Stimulated activated CD4-positive, alpha-beta T cell treated with anti-CD3 and anti-CD28 coated beads, Interleukin-12 subunit alpha, Interleukin-12 subunit beta, amount 100 ng/mL, for 24 hours (primary cell): ENCODE measurements at places on chromosomes 12 and 14.
A peak's percentile ranks its signal among the peaks of the same experiment; 100 is the strongest.

DNA sequence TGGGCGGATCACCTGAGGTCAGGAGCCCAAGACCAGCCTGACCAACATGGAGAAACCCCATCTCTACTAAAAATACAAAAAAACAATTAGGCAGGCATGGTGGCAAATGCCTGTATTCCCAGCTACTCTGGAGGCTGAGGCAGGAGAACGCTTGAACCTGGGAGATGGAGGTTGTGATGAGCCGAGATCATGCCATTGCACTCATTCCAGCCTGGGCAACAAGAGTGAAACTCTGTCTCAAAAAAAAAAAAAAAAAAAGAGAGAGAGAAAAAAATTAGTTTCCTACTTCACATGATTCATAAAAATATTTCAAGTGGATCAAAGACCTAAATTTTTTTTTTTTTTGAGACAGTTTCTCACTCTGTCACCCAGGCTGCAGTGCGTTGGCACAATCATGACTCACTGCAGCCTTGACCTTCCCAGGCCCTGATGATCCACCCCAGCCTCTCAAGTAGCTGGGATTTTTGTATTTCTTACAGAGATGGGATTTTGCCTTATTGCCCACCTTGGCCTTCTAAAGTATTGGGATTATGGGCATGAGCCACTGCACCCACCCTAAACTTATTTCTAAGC, 24.9 kb downstream of the FCF1 start:
- DNase-seq = no peak

- no peak for DNase-seq
Measured at GRCh38 chr12:39205969-39206368, 237.0 kb downstream of the KIF21A start.

DNA sequence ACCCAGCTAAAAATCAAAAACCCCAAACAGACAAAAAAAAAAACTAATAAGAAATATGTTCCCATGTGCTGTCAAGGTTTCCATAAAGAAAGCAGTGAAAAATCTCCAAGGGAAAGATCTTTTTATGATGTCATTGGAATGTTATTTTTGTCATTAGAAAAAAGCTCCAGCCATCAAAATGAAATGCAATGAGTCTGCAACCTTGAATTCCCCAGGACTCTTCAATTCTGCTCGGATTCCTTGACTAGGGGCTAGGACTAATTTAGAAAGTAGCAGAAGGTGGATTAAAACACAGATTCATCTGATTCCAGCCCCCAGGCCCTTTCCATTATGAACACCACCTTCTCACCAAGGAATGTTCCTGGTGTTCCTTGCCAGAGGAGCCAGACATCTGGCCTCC, 6.0 kb upstream of the PCNX1 start:
- DNase-seq = no peak

GRCh38 chr12:52873832-52874572, 25.2 kb upstream of the KRT78 start:
- DNase-seq = no peak

DNA sequence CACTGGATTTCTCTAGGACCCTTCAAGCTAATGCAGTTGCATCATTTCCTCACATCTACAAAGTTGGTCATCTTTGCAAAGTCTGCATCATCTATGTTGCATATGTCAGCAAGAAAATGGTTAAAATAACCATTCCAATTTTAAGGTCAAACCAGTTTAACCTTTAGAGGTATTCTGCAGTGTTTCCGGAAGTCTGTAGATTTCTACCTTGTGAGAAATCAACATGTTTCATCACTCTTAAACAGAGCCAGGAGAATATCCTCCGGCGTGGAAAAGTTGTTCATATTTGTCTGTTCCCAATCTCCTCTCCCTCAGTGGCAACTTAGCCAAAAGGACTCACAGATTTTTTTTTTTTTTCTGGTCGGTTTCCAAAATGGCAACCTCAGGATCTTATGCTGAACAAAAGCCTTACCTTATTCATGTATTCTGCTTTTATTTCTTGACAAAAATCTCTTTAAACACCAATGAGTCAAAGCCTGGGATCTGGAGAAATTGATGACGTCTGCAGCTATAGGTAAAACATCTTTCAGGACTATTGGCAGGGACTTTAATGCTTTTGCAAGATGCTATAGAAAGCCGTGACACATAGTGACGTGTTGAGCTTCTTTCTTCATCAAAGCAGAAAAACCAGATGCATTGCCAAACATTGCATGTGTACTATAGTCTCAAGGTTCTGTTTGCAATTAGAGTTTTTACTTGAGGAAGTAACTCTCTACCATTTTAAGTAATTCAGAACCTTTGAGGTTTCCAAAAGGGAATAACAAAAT, 16.0 kb upstream of the CDK17 start:
- DNase-seq = no peak

DNA sequence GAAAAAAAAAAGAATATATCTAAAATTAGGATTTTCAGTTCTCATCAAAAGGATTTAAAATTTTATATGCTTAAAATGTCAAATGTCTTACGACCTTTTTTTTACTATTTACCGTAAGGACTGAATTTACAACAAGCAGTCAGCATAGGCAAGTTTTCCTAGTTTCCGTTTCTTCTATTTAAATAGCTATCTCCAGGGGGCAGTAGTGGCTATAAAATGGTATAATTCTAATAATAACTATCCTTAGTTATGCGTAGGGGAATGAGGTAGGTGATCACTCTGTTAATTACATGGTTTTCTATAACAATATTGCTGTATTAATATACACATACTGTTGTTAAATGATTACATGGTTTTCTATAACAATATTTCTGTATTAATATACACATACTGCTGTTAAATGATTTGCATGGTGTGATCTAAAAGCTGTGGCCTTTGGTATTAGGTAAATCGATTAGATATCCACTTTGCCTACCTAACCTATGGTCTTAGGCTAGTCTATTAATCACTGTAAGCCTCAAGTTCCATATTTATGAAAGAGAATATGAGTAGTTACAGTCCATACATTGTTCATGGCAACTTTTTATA, 217.7 kb upstream of the PDZRN4 start:
- DNase-seq = no peak

GRCh38 chr14:94227029-94227428, 52.9 kb downstream of the PPP4R4 start:
- DNase-seq = no peak

- DNase-seq = no peak
Measured at GRCh38 chr12:9075138-9075535, 40.6 kb downstream of the A2M start.

- no peak for DNase-seq
Measured at GRCh38 chr14:75277815-75278421, 710 bp upstream of the FOS start.

- no peak for DNase-seq
Measured at GRCh38 chr12:42756841-42757623, 167.5 kb upstream of the PRICKLE1 start.

GRCh38 chr14:91416744-91417119, 888 bp downstream of the CCDC88C start:
- DNase-seq = no peak

GRCh38 chr12:79552192-79552591, 138.6 kb downstream of the PAWR start:
- no peak for DNase-seq

DNA sequence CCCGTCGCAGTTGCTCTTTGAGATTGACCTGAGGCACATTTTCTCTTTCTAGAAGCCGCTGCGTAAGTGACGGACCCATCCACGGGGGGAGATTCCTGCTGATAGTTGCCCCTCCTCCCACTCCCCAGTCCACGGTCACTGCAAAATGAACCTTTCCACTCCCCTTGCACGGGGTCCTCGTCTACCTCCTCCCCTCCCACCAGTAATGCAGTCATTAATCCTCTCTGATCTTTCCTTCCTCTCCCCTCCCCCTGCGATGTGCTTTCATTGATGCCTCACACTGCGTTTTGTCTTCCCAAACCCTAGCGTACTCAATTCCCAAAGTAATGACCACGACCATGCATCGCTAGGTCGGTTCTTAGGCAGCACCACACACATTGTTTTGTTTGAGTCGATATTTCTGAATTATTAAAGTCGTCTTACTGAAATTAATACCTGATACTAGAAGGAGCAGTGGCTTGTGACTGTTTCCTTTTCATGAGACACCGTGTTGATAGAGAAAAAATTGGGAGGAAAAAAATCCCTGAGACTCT, 857 bp downstream of the ETNK1 start:
- peak; percentile 4 for DNase-seq

DNA sequence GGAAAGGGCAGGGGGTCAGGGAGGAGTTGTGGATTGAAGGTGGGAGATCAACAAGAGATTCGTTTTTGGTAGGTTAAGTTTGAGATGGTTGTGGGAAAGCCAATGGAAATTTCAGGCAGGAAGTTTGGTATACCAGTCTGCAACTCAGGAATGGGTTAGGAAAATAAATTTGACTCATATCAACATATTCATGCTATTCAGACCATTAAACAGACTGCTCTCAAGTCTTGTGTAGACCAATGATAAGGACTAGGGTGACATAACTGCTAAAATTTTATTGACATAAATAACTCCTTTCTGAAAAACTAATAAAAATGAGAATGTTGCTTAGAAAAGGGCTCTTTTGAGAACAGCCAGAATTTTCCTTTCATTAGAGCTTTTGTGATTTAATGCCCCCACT, 60.0 kb downstream of the PLEKHA5 start:
- DNase-seq = no peak

- DNase-seq = no peak
Measured at GRCh38 chr12:5506295-5506694, 74.4 kb downstream of the NTF3 start.

DNA sequence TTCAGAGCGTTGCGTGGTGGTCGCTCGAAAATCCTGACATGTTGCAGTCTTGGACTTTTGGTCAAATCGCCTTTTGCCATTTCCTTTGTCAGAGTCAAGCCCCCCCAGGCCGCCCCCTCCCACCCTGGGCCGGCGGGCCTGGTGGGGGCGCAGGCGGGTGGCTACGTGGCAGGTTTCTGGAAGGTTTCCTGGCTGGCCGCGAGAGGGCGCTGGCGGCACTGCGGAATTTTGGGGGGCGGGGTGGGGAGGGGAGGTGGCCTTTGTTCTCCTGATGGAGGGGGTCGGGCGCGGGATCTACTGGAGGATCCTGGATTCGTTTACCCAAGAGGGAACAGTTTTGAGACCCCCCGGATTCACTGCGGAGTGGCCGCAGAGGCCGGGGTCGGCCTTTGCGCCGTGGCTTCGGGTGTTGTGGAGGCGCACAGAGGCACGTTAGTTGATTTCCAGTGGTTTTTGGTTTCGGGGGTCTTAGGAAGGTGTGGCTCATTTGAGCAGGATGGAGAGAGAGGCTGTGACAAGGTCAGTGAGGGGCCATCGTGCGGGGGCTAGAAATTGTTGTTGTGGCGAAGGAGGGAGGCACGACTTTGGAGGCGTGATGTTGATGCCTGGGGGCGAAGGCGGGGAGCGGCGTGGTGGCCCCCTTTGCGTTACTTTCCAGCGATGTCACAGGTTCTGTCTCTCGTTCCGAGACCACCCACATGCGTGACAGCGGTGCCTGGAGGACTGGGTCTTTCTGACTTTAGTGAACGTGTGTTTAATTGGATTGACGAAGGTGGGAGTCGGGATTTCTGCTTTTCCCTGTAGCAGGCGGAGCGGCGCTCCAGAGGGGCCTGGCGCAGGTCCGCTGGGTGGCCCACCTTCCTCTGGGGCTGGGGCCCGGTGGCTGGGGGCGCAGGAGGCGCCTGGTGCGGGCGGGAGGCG, 1.4 kb downstream of the MEG3 start:
- DNase-seq = no peak

GRCh38 chr12:107759410-107759809, 1.5 kb downstream of the PRDM4 start:
- no peak for DNase-seq

- DNase-seq = no peak
Measured at GRCh38 chr14:100975671-100976070, 72.1 kb upstream of the RTL1 start.

DNA sequence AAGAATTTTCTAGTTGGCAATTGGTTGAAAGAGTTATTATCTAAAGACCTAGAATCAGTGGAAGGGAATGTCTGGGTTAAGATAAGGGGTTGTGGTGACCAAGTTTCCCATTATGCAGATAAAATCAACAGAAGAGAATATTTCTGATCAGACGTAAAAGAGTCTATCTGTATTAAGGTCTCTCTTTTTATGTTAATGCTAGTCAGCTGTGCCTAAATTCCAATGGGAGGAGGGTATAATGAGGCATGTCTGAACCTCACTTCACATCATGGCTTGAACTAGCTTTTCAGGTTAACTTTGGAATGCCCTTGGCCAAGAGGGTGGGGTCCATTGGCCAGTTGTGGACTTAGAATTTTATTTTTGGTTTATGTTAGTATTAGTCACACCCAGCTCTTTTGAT, 34.3 kb upstream of the CHST11 start:
- no peak for DNase-seq

DNA sequence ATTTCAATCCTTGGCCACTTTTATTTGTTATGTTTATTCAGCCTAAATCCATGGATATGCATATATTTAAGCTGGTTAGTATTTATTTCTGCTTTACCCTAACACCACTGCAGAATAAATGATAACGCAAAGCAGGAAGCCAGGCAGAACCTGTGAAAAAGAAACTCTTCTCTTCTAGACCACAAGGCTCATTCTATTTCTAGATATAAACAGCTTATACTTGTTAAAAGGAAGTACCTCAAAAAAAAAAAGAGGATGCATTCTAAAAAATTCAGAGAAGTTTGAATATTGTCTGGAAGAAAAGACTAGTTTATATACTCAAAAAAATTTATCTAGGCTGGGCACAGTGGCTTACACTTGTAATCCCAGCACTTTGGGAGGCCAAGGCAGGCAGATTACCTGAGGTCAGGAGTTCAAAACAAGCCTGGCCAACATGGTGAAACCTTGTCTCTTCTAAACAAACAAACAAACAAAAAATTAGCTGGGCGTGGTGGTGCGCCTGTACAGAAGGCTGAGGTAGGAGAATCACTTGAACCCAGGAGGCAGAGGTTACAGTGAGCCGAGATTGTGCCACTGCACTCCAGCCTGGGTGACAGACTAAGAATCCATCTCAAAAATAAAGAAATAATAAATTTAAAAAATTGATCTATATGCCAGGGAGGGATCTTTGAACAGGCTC, 55.8 kb downstream of the GALNT4 start:
- no peak for DNase-seq

- no peak for DNase-seq
Measured at GRCh38 chr12:54940727-54941315, 43.7 kb downstream of the TESPA1 start.
